ENCODE measurements at places on chromosomes 12 and 14. TPM values are rescaled to one million over a fixed set of nuclear protein-coding genes. Genes with fewer than 3 reads are reported as not detected.

Gene KIF26A
- 38.3 TPM for total RNA-seq

Gene RIMKLB
- total RNA-seq, result 52.1 TPM

DNA sequence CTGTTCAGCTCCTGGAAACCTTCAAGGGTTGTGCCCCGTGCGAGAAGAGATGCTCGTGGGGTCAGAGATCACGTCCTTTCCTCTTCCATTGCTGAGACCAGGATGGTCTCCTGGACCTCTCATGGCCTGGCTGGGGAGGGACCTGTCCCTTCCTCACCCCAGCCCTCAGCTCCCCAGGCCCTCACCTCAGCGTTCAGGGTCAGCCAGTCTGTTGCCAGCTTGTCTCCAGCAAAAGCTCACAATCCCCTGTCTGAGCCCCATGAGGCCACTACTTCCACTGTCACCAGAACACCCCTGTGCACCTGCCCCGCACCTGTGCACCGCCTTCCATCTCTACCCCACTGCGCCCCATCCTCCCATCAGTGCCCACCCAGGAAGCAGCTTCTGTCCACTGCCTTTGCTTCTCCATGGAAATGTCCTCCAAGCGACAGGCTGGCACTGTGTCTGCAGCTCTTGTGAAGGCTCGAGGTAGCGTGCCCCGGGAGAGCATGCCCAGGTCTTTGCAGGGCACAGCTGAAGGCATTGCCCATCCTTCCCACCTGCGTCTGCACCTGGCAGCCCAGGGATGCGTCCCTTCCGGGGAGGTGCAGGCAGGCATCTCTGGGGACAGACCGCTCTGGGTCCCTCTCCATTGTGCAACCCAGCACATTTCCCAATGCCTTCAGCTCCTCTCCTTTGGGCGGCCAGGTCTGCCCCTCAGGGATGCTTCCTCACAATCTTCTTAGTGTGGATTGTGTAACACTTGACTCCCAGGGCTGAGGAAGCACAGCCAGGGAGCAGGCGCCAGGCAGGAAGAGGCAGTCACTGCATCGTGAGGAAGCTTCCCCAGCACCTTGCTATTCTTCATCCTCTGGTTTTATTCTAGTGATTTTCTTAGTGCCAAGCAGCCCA lies 179.6 kb downstream of the ADGRD1 start:
- no peak overlapping the region for H3K4me3 ChIP-seq
- no peak for DNase-seq
- no peak overlapping the region for H3K27ac ChIP-seq
- H3K36me3 ChIP-seq, result peaks cover 6% of the 10 kb centered on the region

DNA sequence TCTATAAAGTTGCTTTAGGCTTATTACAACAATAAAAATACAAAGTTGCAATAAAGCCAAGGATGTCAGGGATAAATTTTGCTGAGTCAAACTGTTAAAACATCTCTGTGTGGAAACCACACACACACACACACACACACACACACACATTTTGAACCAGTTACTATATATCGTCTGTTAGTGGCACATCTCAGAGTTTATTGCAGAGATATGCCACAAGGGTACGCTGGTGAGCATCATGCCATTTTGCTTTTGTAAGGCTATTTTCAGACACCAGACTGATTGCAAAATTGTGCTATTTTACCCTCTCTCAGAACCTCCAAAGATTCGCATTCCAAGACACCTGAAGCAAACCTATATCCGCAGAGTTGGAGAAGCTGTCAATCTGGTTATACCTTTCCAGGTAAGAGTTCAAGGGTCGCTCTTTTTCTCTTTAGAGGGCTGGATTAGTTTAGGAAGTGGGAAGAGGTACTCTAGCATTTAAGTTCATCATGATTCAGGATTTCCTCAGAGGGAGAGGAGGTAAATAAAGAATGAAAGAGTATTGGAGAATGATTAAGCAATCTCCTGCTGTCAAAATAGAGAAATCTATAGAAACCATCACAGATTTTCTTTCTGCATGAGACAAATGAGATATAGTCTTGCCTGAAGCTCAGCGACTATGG lies 27.3 kb upstream of the CHPT1 start:
- H3K4me1 ChIP-seq, result no peaks in the 10 kb centered on the region
- H3K27ac ChIP-seq, result no peak overlapping the region
- peaks cover 45% of the 10 kb centered on the region for H3K27me3 ChIP-seq

DNA sequence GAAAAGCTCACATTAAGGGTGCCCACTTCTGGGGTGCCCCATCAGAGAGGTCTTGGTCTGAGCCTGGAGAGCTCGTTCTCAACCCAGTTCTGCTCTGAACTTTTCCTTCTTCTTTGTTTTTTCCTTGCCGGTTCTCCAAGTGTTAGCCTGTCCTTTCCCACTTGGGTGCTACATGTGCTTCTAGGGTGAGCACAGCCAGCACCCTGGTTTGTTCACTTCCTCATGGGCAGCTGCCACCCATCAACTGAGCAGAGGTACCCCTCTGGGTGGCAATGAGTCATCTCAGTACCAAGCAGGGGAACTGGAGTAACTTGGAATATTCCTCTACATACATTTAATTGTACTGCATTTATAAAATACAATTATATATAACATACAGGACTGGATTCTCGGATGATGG lies 3.9 kb upstream of the SYNE3 start:
- no peak overlapping the region for H3K4me3 ChIP-seq
- no peaks in the 10 kb centered on the region for H3K36me3 ChIP-seq
- peaks cover 12% of the 10 kb centered on the region for H3K4me1 ChIP-seq
- H3K27me3 ChIP-seq, result no peaks in the 10 kb centered on the region
- DNase-seq, result no peak

- no peaks in the 10 kb centered on the region for H3K4me1 ChIP-seq
- H3K27ac ChIP-seq, result no peak overlapping the region
- H3K27me3 ChIP-seq, result no peaks in the 10 kb centered on the region
- H3K4me3 ChIP-seq, result no peak overlapping the region
Measured at GRCh38 chr14:58362798-58363412, 32.8 kb upstream of the TOMM20L start.

DNA sequence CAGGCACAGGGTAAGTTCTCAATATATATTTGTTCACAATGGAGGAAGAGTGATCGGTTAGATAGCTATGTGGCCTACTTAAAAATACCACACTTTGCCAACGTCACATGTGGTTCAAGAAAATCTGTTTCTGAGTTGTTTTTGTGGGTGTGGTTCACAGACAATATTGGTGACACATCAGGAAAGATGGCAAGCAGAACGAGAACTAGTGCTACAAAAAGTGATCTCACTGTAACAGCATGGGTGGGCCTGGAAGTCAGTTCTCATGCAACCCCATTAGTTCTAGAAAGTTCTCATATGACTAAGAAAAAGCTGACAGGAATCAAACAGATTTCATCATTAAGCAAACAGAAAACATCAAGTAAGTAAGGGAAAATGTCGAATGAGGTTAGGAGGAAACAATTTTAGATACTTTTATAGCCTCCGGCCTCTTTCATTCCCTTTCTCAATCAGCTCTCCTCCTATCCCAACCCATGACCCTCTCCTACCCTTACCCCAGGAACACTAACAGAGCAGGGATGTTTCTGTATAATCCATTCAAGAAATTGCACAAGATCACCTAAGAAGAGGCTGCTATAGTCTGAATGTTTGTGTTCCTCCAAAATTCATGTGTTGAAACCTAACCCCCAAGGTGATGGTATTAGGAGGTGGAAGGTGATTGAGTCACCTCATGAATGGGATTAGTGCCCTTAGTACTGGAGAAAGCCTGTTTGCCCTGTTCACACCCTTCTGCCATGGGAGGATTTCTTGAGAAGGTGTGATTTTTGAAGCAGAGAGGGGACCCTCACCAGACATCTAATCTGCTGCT lies 15.5 kb upstream of the NTN4 start:
- peaks cover 29% of the 10 kb centered on the region for H3K27me3 ChIP-seq
- no peak overlapping the region for H3K27ac ChIP-seq
- H3K36me3 ChIP-seq, result no peaks in the 10 kb centered on the region
- H3K4me3 ChIP-seq, result no peak overlapping the region

DNA sequence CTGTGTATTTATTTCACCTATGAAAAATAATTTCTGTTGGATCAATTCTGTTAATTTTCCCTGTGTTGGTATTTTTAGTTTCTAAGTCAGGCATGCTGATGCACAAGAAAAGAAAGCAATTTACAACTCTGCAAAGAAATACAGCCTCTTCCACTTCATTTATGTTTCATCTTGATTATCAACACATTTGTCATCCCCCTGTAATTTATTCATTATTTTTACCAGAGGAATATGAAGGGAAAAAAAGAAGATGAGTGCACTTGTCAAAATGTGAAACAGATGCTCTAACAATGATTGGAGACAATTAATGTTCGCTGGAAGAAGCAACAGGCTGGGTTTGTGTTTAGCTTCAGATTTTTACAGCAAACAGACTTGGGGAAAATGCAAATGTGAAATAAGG lies 958.5 kb upstream of the SEL1L start:
- H3K36me3 ChIP-seq, result no peaks in the 10 kb centered on the region
- H3K4me1 ChIP-seq, result no peaks in the 10 kb centered on the region
- no peaks in the 10 kb centered on the region for H3K27me3 ChIP-seq
- H3K4me3 ChIP-seq, result no peak overlapping the region
- H3K27ac ChIP-seq, result no peak overlapping the region

- no peaks in the 10 kb centered on the region for H3K4me1 ChIP-seq
- DNase-seq, result no peak
- H3K36me3 ChIP-seq, result no peaks in the 10 kb centered on the region
- no peak overlapping the region for H3K4me3 ChIP-seq
Measured at GRCh38 chr12:61538951-61539350, 721.3 kb upstream of the USP15 start.

DNA sequence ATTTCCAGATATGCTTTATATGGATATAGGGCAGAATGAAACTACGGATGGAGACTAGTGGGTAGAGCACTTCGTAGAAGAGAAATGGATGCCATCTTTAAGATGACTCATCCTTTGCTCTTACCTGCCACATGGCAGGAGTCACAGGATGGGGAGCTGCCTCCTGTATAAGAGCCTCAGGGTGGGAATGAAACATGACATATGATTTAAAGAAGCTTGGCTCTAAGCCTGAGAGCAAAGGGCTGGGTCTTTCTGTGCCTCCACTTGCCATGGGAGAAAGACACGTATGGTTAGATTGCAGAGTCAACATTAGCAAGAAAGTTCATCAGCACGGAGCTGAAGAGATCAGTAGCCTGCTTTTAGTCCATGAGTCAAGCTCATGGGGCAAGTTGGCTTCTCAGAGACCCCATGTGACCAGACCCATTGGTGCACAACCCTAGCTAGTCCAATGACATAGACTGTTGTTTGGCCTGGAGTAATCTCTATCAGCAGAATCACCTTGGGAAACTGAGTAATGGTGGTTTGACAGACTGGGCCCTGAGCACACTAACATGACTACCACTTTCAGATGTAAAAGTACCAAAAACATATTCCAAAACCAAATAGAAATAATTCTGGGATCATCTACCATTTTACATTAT lies 38.1 kb upstream of the IL22 start:
- no peak overlapping the region for H3K27ac ChIP-seq
- no peak for DNase-seq
- H3K4me1 ChIP-seq, result no peaks in the 10 kb centered on the region
- H3K27me3 ChIP-seq, result no peaks in the 10 kb centered on the region

DNA sequence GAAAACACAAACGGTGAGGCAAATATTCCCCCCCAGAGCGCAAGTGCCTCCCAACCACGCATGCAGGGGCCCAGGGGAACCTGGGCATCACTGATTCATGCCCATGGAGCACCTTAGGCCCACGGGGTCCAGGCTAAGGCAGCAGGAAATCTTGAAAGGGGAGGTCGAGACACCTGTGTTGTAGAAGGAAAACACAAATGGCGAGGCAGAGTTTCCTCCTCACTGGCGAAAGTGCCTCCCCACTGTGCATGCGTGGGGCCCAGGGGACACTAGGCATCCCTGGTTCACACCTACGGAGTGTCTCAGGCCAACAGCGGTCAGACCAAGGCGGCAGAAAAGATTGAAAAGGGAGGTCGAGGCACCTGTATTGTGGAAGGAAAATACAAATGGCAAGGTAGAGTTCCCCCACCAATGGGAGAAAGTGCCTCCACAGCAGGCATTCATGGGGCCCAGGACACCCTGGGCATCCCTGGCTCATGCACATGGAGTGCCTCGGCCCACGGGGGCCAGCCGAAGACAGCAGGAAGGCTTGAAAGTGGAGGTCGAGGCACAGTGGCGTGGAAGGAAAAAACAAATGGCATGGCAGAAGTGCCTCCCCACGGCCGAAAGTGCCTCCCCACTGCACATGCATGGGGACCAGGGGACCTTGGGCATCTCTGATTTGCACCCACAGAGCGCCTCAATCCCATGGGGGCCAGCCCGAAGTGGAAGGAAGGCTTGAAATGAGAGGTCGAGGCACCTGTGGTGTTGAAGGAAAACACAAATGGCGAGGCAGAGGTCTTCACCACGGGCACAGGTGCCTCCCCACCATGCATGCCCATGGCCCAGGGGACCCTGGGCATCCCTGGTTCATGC lies 368.8 kb downstream of the ALG10 start:
- no peaks in the 10 kb centered on the region for H3K4me1 ChIP-seq
- H3K27ac ChIP-seq, result no peak overlapping the region
- no peak overlapping the region for H3K4me3 ChIP-seq
- H3K27me3 ChIP-seq, result no peaks in the 10 kb centered on the region

- peaks cover 6% of the 10 kb centered on the region for H3K4me1 ChIP-seq
- H3K27ac ChIP-seq, result no peak overlapping the region
- peak; percentile 23 for DNase-seq
- no peaks in the 10 kb centered on the region for H3K36me3 ChIP-seq
Measured at GRCh38 chr12:114073076-114073475, 107.0 kb upstream of the RBM19 start.

- DNase-seq, result peak; percentile 90
- no peak overlapping the region for H3K27ac ChIP-seq
- H3K4me3 ChIP-seq, result no peak overlapping the region
- peaks cover 2% of the 10 kb centered on the region for H3K4me1 ChIP-seq
Measured at GRCh38 chr12:93790472-93791152, 113.4 kb downstream of the CRADD start.

Measured in cardiac muscle cell (in vitro differentiated cells and primary cell).